Gastrocnemius medialis (tissue), 4 donors: ENCODE measurements at places on chromosomes 5 and 9. TPM values are rescaled to one million over a fixed set of nuclear protein-coding genes. Genes with fewer than 3 reads are reported as not detected.

C5orf52 gene
- not detected for total RNA-seq

AHRR gene
- 0.05 TPM for total RNA-seq

WNK2 gene
- total RNA-seq, result 17.5 TPM

WDR31 gene
- total RNA-seq, result not detected

PRRX2 gene
- not detected for total RNA-seq

PRLR gene
- 0.65 TPM for total RNA-seq

- H3K27ac ChIP-seq, result no peak overlapping the region
- no peaks in the 10 kb centered on the region for H3K27me3 ChIP-seq
- H3K4me1 ChIP-seq, result no peaks in the 10 kb centered on the region
- H3K4me3 ChIP-seq, result no peak overlapping the region
These were observed 41.7 kb downstream of the ACTL7B start for GRCh38 chr9:108813951-108814601.

- H3K27me3 ChIP-seq, result no peaks in the 10 kb centered on the region
- H3K27ac ChIP-seq, result no peak overlapping the region
- no peaks in the 10 kb centered on the region for H3K4me1 ChIP-seq
- no peaks in the 10 kb centered on the region for H3K36me3 ChIP-seq
- no peak overlapping the region for H3K4me3 ChIP-seq
These were observed 424.0 kb downstream of the SH3GL2 start for GRCh38 chr9:18002718-18003438.

DNA sequence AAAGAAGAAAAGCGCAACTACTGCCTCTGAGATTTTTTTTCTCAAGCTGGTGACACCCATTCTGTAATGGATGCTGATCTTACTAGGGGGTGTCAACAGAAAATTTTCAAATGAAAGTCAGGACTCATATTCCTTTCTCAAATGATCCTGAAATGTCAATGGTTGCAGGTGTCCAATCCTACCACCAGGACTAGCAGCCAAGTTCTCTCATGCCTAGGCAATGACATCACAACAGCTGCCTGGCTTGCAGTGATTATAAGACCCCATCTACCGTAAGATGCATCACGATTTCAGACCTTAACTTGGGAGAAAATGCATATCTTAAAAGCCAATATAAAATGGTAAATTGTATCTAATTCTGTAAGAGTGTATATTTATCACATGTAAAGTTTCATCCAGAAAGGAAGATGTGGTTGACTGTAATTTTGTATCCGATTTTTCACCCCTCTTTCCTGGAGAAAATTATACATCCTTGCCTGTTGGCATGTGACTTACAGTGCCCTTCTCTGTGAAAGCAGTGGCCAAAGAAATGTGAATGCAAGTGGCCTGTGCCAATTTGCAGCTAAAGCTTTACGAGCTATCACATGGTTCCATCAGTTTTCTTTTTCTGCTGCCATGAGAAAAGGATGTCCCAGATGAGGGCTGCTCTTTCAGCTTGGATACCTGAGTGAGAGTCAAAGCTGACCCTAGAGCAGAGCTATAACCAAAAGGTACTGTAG, 104.4 kb downstream of the DENND1A start:
- H3K4me3 ChIP-seq, result no peak overlapping the region
- peaks cover 4% of the 10 kb centered on the region for H3K36me3 ChIP-seq
- no peaks in the 10 kb centered on the region for H3K27me3 ChIP-seq
- no peak overlapping the region for H3K27ac ChIP-seq
- H3K4me1 ChIP-seq, result peaks cover 6% of the 10 kb centered on the region

DNA sequence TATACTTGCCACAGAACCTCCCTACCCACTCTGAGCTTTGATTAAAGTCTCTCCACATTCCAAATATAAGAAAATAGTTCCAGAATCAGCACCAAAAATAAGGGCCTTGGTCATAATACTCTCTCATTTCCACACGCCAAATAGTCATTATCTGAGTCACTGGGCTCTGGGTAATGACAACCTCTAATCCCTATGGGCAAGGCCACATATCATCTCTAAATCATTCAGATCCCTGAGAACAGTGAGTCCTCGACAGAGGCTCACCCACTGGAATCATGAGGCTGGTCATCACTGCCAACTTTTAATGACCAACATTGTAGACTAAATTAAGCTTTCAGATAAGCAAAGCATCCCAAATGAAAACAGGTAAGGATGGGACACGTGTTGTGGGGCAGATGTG, 28.1 kb downstream of the FAM114A2 start:
- DNase-seq, result no peak
- no peak overlapping the region for H3K27ac ChIP-seq
- H3K36me3 ChIP-seq, result peaks cover 3% of the 10 kb centered on the region
- H3K27me3 ChIP-seq, result no peaks in the 10 kb centered on the region
- peaks cover 5% of the 10 kb centered on the region for H3K4me1 ChIP-seq
- no peak overlapping the region for H3K4me3 ChIP-seq

GRCh38 chr5:142981475-142981874, 211.3 kb downstream of the ARHGAP26 start:
- peaks cover 19% of the 10 kb centered on the region for H3K4me1 ChIP-seq
- no peak overlapping the region for H3K4me3 ChIP-seq
- no peaks in the 10 kb centered on the region for H3K36me3 ChIP-seq

DNA sequence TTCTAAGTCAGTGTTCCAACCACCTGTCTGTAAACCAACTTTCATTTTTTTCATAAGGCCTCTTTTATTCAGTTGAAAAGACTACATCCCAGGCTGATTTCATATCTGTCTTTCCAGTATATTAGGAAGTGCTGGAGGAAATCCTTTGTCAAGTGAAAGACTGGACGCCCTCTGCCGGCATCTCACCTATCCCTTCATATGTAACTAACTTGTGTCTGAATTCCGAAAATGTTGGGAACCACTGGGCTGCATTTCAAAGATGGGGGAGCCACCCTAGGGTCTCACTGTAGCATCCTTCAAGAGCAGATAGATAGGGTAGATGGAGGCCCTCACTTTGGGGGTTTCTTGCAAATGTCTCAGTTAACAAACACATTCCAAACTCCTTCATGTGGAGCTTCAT, 569.8 kb downstream of the CTNND2 start:
- H3K27me3 ChIP-seq, result no peaks in the 10 kb centered on the region
- no peaks in the 10 kb centered on the region for H3K4me1 ChIP-seq
- no peaks in the 10 kb centered on the region for H3K36me3 ChIP-seq
- H3K4me3 ChIP-seq, result no peak overlapping the region
- no peak for DNase-seq

- H3K27me3 ChIP-seq, result no peaks in the 10 kb centered on the region
- no peak for DNase-seq
- H3K4me1 ChIP-seq, result no peaks in the 10 kb centered on the region
- H3K36me3 ChIP-seq, result no peaks in the 10 kb centered on the region
- H3K27ac ChIP-seq, result no peak overlapping the region
- H3K4me3 ChIP-seq, result no peak overlapping the region
These were observed 84.6 kb downstream of the IARS1 start for GRCh38 chr9:92208693-92209524.
